G401 (cell line): ENCODE measurements at places on chromosomes 11 and 22. TPM values are rescaled to one million over a fixed set of nuclear protein-coding genes. Genes with fewer than 3 reads are reported as not detected.

Gene TRIM49
- total RNA-seq = 1.4 and 2.0 TPM in 2 replicates

Gene OPCML
- not detected in 2 replicates for total RNA-seq

Gene OR51B5
- not detected in 2 replicates for total RNA-seq

Gene ENTHD1
- total RNA-seq = not detected in 2 replicates

DNA sequence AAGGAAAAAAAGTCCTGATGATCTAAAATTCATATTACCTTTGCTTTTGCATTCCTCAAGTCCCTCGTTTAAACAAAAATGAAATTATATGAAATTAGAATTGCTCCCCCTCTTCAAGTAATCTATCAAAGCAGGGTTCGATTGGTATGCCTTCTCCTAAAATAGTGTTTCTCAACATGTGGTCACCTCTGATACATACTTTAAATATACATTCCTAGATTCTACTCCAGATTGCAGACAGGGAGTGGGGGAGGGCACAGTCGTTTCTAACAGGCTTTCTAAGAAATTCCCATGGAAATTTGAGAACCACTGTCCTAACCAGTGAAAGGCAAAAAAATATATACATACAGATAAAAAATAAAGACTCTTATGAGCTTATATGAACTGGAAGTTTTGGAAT lies 22.6 kb upstream of the IRAG1 start:
- DNase-seq = no peak

GRCh38 chr11:119114351-119114750 lies 7.0 kb upstream of the HINFP start:
- no peak for DNase-seq

GRCh38 chr11:36258730-36259360 lies 30.4 kb downstream of the COMMD9 start:
- DNase-seq = peak; percentile 75

DNA sequence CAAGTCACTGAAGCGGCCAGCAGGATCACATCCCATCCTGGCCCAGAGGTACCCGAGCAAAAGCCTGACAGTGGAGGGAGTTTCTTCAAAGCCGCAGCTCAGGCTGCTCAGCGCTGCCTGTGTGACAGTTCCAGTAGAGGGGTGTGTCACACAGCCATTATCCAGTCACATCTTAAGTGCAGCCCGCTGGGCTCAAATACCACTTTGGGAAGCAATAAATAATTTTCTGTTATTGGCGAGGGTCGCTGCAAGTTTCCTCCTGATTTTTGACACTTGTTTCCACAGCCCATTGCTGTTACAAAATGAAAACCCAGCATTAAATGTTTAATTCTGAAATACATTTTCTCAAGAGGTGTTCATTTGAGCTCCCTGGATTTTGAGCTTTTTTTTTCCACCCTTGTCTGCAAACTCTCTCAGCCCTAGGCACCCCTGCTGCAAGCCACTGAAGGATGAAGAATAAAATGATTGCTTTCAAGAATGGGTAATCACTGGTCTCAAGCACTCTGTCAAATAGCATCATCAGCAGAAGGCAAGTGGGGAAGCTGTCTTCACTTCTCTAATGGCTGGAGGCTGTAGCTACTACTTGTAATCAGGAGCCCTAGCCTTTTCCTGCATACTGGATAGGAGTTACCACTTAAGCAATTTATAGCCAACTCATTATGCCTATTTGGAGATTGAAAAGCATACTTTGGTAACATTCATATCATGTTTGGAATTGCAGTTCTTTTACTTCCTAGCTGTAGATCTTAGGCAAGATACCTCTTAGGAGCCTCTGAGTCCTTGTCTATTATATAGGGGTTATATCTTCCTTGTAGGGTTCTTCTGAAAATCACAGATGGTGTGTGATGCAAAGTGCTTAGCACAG lies 373.7 kb downstream of the METTL15 start:
- DNase-seq = no peak

DNA sequence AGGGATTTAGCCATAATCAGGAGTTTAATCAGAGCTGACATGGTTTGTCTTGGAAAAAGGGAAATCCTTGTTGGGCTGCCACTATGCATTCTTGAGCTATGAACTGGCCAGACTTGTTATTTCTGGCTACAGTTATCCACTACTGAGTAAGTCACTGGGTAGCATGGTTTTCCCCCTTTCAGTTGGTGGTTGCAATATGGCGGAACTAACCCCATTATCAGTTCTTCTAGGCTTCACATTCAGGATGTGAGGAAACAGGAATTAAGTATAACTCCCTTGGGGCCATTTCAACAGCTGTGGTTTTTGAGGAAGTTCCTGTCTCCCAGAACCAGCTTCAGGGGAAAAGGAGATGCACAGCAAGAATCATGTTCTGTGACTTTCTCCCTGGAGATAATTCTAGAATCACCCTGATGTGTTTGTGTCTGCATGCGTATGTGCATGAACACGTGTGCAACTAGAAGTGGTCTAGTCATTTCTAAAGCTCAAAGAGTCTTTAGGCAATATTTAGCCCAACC lies 103.0 kb upstream of the CD44 start:
- DNase-seq = no peak
